ENCODE measurements at places on chromosomes 7 and 10.

- no peak for DNase-seq
Observed at GRCh38 chr10:29535012-29535777, 99.6 kb downstream of the SVIL start.

- DNase-seq: peak; percentile 9
Observed at GRCh38 chr7:127392182-127392565, 334 bp downstream of the ZNF800 start.

DNA sequence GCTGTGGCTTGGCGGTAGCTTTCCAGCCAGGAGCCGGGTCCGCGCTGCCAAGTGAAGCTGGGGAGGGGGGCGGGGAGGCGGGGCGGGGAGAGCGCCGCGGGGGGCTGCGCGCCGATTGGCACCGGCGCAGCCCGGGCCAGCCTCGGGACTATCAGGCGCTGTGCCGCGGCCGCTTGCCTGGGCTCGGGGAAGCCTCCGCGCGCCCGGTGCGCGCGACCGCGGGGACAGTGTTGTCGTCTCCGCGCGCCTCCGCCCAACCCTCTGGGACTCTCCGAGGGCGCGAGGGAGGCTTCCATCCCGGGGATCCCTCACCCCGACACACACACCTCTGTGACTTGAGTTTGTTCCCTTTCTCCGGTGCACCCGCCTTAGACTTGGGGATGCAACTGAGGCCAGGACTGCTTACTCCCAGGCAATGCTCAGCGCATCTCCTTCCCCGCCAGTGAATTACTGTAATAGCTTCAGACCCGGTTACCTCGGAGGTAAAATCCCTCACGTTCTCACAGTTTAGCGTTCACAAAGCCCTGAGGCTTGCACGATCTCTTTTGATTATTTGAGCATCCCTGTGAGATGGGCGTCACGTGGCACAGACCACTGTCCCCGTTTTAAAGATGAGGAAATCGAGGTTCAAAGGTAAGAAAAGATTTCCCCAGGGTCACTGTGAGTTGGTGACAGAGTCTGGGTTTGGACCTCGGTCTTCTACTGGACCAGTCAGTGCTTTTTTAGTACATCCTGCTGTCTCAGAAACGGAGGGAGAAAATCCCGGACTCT, at the start of gene NKX1-2:
Gene NKX1-2, minus strand, starts transcription at position 24 of the 771 bp plus-strand sequence. CDS start 92 bp downstream, outside the sequence.
- DNase-seq: no peak

DNA sequence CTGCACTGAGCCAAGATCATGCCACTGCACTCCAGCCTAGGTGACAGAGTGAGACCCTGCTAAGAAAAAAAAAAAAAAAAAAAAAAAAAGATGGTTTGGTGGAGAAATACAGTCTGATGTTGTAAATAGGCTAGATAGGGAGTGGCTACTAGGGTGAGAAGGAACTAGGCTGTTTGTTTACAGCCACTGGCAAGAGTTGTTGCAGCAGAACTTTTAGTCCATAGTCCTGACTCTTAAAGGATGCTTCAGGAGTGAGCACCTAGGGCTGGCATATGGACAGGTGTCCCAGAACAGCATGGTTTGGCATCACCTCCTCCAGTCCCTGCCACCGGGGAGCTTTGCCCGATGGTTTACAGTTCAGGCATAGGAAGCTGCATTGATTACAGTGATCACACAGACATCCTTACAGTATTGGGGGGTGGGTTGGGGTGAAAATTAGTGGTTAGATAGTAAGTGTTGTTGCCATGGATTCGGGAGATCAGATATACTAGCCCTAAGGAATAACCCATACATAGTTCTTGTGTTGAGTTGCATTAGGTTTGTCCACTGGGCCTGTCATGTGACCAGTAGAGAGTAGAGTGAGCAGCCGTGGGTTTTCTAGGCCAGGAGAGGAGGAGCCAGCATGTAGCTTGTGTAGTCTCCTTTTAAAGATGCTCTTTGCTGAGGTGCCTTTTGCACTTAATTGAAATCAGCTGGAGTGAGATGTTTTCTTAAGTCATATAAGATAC, 35.9 kb downstream of the ZRANB1 start:
- no peak for DNase-seq

- DNase-seq: no peak
Observed at GRCh38 chr7:27032839-27033238, 63.0 kb downstream of the HOXA1 start.

GRCh38 chr10:1654247-1654646, 83.1 kb downstream of the ADARB2 start:
- DNase-seq: no peak

DNA sequence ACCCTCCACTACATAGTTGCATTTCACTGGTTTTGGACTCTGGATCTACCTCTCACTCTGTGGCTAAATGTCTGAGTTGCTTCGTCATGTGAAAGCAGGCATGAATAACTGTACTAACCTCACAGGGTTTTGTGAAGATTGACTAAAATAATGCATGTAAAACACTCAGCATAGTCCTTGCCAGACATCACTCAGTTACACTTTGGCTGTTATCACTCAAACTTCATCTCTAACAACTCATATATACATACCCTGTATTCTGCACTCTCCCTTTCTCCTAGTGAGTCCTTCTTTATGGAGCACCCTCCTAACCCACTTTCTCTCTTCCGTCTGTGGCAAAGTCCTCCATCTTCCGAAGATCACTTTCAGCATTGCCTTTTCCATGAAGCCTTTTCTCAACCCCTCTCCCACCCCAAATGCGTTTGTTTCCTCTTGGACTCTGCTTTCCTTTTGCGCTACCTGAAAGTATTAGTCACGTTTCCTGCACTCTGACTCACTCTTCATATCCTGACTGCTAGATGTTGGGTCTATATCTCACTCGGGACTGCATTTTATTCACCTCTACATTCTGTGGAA, 72.6 kb downstream of the OSBPL3 start:
- no peak for DNase-seq

GRCh38 chr7:50661345-50662040, 96.3 kb upstream of the DDC start:
- no peak for DNase-seq

- DNase-seq: no peak
Observed at GRCh38 chr10:86825366-86825765, 68.9 kb downstream of the BMPR1A start.

GRCh38 chr7:36535866-36536664, 146.4 kb downstream of the ANLN start:
- DNase-seq: no peak

DNA sequence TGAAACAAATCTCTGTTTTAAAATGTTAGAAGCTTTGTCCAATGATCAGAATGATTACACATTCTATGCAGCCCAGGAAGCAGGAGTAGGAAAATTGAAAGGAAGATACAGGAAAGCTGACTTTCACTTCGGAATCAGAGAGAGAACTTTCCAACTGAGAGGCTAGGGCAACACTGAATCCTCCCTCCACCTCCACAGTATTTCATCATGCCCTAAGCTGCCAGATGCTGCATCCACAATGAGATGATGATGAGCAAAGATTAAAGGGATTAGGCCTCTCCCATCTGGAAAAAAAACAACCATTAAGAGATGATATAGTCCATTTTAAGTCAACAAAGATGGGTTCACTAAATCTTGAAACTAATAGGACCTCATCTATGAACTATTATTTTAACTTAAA, 215.6 kb downstream of the GPR37 start:
- DNase-seq: no peak

DNA sequence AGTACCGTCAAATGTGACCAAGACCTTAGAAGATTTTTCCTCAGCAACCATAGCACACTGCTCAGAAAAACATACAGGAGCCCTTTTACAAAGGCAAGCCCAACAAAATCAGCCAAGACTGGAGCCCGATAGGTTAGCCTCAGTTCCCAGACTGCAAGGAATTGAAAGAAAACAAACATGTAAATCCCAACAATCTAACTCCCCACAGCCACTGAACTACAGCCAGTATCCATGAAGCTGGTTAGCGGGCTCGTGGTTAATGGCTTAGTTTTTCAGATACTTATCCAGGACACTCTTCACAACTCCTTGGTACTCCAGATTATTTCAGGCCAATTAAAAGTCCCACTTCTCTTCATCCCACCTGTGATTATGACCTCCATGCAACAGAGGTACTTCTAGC, 201.6 kb downstream of the IPMK start:
- DNase-seq: no peak

- DNase-seq: no peak
Observed at GRCh38 chr7:127322351-127322750, 69.6 kb upstream of the GRM8 start.

DNA sequence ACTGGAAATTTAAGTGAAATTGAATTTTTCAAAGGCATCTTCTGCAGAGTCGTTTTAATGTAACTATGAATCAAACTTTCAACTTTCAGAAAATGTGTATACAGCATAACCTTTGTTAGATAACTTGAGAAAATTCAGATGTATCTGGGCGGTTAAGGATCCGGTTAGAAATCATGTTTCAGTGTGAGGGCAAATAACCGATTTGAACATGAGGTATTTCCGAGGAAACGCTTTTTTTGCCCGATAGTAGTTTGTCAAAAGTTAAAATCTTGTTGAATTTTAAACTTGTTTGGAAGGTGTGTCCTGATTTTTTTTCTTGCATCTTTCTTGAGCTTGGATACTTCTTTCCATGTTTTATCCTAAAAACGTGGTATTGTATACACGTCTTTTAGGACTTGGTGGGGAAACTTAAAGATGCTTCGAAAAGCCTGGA, 1.3 kb upstream of the BMI1 start:
- no peak for DNase-seq

GRCh38 chr10:6014241-6014761, 37.0 kb upstream of the IL15RA start:
- peak; percentile 21 for DNase-seq

DNA sequence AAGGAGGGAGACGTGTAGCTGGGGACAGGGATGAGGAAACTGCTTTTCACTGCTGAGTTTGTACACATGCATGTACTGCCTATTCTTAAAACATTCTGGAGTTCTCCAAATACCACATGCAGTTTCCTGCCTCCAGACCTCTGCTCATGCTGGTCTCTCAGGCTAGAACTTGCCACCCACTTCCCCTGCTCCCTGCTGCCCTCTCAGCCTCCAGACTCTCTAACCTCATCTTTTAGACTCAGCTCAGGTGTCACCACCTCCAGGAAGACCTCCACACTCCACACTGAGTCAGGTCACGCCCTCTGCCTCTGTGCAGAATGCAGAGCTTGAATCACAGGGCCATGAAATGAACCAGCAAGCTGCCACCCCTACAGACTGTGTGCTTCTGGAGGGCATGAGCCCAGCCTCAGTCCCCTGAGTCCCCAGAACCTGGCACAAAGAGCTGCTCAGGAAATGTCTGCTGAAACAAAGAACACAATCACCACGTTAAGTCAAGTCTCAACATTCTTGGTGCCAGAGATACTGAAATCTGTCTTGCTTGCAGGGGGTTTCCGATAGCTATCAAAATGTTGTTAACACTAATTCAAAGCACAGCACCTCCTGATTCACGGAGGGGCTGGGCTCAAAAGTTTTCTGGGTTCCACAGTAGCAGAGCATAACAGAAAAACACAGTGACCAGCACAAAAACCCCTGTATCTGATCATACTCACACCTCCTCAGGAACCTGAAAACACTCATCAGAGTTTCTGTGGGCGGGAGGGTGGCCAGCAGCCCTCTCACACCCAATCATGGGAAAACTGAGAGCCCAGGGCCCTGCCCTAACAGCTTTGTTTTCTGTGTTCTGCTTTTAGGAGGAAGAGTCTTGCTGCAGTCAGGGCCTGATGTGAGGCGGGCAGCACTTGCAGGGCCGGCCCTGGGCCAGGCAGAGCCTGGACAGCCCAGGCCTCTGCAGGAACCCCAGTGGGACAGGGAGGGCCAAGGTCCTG, 21.1 kb downstream of the FAM53B start:
- no peak for DNase-seq

DNA sequence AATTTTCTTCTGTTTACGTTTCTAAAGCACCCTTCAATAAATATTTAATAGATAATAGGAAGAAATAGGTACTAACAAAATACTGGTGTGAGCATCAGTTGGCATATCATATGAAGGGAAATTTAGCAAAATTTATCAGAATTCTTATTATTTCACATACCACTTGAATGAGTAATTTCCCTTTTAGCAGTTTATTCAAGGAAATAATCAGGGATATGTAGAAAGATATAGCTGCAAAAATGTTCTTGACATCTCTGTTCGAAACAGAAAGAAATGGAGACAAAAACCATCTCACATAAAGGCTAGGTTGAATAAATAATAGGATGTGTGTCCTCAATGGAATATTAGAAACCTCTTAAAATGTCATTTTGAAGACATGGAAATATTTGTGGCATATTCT, 35.8 kb upstream of the PIP4K2A start:
- no peak for DNase-seq

GRCh38 chr10:126663328-126663727, 7.2 kb downstream of the C10orf90 start:
- DNase-seq: no peak

DNA sequence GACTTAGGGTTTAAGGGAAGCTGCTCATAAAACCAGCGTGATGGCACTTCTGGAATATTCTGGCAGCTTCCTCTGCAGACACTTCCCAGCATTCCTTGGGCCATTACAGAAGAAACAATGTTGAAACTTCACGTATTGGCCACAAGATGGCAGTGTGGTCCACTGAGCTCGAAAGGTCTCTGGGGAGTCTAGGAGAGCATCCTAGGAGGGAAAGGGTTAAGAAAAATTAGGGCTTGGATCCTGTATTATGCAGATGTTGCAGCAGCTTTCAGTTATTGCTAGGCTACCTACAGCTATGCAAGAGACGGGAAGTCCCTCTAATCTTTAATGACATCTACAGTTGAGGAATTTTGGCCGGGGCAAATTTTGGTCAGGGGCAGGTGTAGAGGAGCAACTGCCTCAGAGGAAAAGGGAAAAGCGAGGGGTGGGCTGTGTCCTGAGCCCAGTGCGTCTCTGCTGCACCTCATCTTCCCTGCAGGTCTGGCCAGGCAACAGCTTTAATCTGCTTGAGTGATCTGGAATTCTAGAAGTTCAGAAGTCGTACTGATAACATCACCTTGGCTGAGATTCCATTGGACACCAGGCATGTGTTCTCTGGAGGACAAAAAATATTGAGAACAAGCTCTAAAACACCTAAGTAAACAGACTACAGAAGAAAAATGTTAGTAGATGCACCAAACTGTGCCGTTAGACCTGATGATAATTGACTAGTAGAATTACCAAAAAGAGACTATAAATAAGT, 220.8 kb upstream of the PRSS58 start:
- DNase-seq: no peak
